Smooth muscle cell of the brain vasculature (primary cell): ENCODE measurements at places on chromosomes 4 and X.
A peak's percentile ranks its signal among the peaks of the same experiment; 100 is the strongest.

DNA sequence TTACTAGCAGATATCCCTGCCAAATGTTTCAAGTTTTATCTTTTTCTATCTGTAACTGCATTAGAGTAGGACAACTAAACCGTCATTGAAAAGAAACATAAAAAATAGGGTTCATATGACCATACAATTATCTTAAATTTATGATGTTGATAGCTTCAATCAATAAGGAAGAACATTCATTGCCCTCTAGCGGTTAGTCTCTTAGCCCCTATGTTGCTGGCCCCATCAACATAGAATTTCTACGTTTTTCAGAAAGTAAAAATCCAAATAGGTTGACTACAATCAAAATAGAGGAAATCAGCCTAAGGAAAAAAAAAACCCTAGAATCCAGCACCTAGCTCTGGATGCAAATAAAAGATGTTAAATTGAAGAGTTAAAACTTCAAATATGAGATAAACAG lies 225.1 kb upstream of the ITM2A start:
- DNase-seq: no peak

DNA sequence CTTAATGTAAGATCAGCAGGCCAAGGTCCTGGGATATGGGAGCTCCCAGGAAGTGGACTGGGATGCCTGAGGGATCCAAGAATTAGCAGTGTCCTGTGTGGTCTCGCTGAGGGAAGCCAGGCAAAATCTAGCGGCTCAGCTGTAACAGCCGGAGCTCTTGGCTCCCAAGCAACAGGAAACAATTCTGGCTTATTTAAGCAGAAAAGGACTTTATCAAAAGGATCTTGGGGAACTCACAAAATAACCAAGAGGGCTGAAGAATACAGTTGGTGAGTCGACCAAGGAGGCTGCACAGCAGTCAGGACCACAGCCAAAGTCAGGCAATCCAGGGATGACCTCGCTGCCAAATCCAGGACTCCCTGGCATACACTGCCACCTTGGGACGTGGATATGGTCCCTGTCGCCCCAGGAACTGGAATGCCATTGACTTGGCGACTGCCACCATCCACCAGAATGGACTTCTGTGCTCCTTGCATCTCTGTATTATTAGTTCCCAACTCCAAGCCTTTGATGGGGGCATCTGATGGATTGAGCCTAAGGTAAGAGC lies 165.3 kb upstream of the BCOR start:
- DNase-seq: no peak

DNA sequence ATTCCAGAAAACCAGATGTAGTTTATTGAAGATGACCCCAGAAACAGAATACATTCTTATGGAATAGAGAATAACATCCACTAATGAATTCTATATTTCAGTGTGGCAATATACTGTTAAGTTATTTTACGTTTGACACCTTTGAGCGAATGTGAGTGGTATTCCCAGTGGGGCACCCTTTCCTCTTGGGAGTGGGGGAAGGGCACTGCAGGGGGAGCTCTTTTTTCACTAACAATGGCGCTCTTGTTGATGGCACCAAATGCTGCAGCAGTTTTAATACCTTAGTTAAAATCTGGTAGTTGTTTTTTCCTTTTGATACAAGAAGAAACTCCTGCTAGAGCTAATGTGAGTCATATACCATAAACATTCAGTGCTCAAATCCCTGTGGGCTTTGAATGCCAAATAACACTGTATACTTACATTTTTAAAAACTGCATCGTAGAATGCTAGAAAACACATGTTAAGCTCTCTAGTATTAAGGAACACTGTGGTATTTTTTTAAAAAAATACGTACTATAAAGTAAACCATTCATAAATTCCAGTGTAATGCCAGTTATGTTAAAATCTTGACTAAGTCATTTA lies 178.5 kb downstream of the DCHS2 start:
- no peak for DNase-seq

DNA sequence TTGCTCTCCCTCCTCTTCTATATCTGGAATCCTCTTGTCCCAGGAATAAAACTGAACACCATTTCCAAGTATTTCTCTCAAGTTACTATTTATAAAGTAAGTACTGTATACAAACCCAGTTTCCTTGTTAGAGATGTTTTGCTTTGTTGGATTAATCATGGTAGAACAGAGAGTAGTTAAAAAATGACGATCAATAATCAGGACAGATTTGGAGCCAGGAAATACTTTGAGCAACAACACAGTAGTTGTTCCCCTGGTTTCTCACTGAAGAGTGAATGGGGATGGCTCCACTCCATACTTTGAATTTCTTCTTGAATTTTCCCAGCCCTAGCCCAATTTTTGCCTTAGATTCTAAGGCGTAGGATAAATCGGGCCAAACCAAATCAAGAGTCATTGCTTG lies 21.4 kb downstream of the MGST2 start:
- no peak for DNase-seq

- no peak for DNase-seq
Measured at GRCh38 chrX:107804427-107804826, 21.2 kb upstream of the MID2 start.

DNA sequence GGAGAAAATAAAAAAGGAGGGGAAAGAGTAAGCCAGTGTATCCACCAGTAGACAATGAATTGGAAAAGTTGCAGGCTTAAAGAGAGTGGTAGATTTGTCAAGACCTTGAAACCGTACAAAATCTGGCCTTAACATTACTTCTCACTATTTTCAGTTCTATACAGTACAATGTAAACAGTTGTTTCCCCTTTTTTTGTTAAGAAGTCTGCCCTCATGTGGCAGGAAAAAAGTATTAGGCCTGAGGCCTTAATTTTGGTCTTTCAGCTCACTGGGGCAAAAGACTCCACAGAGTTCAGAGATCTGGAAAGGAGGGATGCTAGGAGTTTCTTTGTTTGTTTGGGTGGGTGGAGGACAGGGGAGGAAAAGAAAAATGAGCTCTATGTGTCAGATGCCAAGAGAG lies 92.8 kb upstream of the CCDC160 start:
- no peak for DNase-seq

- DNase-seq: no peak
Measured at GRCh38 chr4:18815081-18815778, 793.7 kb upstream of the LCORL start.

DNA sequence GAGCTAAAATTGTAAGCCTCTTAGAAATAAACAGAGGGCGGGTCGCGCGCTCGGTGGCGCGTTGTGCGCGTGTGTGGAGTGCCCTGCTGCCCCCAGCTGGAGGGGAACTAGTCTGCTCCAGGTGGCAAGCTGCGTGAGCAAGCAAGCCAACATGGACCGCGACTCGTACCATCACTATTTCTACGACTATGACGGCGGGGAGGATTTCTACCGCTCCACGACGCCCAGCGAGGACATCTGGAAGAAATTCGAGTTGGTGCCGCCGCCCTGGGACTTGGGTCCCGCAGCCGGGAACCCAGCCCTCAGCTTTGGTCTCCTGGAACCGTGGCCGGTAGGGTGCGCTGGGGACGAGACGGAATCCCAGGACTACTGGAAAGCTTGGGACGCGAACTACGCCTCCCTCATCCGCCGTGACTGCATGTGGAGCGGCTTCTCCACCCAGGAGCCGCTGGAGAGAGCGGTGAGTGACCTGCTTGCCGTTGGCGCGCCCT lies 66.1 kb downstream of the DNAAF6 start:
- DNase-seq: no peak

DNA sequence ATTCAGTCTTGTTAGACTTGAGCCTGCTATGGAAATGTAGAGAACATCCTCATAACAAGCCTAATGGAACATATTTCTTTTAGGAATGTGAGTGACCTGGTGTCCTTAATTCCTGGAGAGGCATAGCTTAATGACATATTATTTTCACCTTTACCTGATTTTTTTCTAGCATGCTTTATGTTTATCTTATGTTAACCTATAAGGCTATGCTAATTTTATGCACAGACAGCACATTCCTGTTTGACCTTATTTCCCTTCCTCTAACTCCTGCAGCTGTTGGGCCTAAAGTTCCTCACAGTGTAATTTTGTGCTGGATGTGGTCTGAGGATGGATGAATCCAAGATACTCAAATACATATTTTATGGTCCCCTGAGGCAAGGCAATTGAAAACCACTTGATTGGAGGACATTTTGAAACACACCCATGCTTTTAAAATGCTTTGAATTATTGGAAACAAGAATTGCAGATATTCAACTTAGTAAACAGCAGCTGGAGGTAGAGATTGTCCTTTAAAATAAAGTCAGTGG lies 111.5 kb downstream of the LARP7 start:
- DNase-seq: no peak

GRCh38 chr4:76670631-76671030 lies 227.3 kb downstream of the SOWAHB start:
- no peak for DNase-seq

- no peak for DNase-seq
Measured at GRCh38 chr4:67393007-67393406, 152.3 kb downstream of the CENPC start.

- DNase-seq: no peak
Measured at GRCh38 chrX:16739574-16739973, 20.2 kb downstream of the SYAP1 start.

- no peak for DNase-seq
Measured at GRCh38 chr4:83082777-83083176, 31.8 kb downstream of the PLAC8 start.

DNA sequence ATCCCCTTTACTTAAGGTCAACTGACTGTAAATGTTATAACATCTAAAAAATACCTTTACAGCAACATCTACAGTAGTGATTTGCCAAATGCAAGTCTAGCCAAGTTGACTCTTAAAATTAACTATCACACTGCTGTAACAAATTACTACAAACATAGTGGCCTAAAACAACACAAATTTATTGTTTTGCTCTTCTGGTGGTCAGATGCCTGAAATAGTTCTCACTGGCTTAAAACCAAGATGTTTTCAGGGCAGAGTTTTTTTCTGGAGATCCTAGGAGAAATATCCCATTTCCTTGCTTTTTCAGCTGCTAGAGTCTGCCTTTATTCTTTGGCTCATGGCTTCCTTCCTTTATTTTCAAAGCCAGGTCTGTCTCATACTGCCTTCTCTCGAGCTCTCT lies 120.5 kb downstream of the ADGRL3 start:
- peak; percentile 9 for DNase-seq
